Inflammatory macrophage treated with lipopolysaccharide for 4 hours (primary cell): ENCODE measurements at places on chromosomes 3 and 15.

GRCh38 chr3:2863127-2863526 lies 247.0 kb downstream of the IL5RA start:
- DNase-seq: no peak

- no peak for DNase-seq
Observed at GRCh38 chr15:50556642-50557371, 10.3 kb upstream of the USP50 start.

- DNase-seq: no peak
Observed at GRCh38 chr3:73070675-73071575, 9.5 kb downstream of the EBLN2 start.

DNA sequence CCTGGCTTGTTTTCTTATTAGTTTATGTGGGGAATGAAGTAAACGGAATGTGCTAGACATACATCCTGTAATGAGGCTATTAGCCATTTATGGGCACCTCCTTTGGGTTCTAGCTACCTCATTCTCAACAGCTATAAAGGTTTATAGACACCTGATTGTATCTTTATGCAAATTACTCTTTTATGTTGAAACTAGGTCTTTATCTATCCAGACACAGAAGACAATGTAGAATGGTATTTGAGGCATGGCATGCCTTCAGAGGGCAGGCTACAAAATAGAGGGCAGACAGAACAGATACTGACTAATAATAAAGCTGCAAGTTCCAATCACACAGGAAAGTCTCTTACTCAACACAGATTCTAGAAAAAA lies 27.1 kb downstream of the TBC1D2B start:
- DNase-seq: no peak

DNA sequence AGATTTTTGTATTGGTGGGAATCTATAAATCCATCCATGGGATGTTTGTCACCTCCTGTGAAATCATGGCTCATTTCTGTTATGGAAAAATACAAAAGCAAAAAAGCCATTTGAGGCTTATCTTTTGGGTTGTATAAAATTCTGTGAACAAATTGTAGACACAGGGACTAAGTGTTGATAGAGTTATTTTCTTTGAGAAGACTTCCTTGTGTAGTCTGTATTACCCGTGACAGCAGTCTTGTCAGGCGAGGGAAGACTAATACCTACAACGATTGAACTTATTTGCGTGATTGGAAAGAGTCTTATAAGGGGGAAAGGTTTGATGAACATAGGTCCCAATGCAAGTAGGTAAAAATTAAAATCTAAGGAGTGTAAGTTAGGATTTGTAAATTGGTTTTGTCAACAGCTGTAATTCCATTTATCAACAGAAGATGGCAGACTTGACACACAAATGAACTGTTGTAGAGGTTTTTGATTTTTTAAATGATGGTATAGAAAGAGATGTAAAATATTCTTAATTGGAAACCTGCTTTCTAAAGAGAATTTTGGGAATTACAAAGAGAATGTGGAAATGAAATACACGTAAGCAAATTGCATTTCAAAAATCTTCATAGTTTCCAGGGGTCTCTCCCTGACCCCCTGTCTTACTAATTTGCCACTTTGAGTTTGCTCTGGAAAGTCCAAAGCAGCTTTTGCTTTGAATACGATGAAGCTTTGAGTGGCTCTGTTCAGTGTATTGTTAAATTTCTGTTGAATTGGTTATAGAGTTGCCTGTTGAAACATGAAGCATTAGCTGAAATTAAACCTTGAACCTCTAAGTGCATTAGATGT lies 33.2 kb downstream of the SLC25A26 start:
- DNase-seq: peak; percentile 27
